Astrocyte of the spinal cord (primary cell): ENCODE measurements at places on chromosomes 7 and 10.
A peak's percentile ranks its signal among the peaks of the same experiment; 100 is the strongest.

GRCh38 chr7:1510780-1511154 is 6.6 kb upstream of the INTS1 start:
- no peak for DNase-seq

DNA sequence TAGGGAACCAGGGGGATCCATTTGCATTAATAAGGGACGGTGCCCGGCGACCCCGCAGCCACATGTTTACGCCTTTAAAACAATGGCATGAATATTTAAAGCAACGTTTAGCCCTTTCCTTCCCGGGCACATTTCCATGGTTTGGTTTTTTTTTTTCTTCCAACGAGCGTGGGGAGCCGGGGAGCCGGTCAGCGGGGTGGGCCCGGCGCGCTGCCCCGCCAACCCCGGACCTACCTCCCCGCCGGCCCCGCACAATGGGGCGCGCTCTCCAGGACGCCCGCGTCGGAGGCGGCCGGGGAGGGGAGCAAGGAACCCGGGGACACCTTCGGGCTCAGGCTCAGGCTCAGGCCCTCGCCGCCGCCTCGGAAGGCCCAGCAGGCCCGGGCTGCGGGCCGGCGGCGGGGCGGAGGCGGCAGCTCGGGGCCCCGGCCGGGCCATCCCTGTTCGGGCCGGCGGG is 1.0 kb downstream of the SEPHS1 start:
- DNase-seq, result no peak

- DNase-seq, result no peak
Observed at GRCh38 chr7:27170426-27171324, 3.4 kb downstream of the HOXA10 start.

GRCh38 chr10:4243651-4244050 is 458.6 kb upstream of the KLF6 start:
- DNase-seq, result peak; percentile 100

DNA sequence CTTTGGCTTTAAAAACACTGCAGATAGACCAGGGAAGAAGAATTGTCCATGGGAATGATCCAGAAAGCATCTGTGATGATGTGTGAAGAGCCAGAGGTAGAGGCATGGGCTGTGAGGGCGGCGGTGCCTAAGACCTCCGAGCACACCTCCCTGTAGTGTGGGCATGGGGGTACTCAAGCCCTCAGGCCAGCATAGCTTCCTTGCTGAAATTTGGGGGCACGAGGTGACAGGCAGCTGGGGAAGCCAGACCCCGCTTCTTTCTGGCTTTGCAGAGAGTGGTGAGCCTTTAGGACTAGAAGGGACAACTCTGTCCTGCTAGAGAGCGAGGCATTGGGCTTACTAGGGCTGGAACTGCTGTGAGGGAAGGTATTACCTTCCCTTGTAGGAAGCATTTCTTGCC is 187.7 kb upstream of the SH2B2 start:
- DNase-seq, result no peak

DNA sequence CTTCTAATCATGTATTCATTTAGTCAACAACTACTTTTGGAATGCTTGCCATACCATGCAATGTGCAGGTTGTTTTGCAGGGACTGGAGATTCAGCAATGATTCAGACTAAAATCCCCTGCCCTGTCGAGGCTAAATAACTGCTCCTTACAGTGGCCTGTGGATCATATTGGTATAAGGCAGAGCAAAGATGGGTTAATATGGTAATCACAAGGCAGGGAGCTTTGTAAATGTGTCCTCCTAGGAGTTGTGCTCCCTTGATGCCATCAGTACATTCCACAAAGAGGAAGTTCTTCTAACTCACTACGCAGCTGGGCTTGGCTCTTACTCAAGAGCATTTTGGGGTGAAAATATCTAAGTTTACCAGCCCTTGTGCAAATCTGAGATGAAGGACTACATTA is 614 bp upstream of the IFIT2 start:
- peak; percentile 40 for DNase-seq

- no peak for DNase-seq
Observed at GRCh38 chr10:46019569-46020343, 10.7 kb downstream of the NCOA4 start.

- DNase-seq, result no peak
Observed at GRCh38 chr7:25759748-25760147, 392.2 kb upstream of the NFE2L3 start.

DNA sequence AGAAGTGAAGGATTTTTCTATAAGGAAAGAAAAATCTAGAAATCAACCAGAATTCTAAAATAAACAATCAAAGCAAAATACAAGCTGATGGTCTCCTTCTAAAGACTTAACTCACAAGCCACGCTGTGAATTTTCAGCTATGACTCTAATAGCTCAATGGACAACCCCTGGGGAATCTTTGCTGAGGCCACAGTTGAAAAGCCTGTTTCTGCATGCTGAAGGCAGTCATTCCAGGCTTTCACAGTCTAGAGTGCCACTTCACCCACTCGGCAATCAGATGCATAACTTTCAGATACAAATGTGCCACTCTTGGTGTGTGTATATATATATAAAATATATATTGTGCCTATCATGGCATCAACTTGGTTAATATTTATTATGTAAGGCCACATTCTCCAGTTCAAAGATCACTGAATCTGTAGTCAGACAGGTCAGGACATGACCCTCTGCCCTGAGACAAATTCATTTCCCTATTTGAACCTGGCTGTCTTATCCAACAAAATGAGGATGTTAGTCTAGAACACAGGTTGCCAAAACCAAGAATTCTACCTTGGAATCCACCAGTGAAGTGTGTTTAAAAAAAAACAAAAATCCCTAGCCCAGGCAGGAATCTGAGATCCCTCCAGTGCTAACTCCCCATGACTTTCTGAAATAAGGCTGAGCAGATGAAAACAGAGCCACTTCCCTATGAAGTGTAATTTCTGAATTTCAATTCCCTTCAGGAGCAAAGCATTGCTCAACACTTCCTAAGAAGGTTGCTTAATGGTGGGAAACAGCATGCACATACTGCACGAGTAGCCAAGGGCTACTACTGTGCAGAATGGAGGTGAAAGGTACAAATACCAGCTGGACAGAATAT is 9.9 kb downstream of the LIPA start:
- no peak for DNase-seq

GRCh38 chr10:93495654-93496321 is 624 bp upstream of the CEP55 start:
- DNase-seq, result no peak

- no peak for DNase-seq
Observed at GRCh38 chr7:113892818-113893217, 26.0 kb downstream of the PPP1R3A start.

- DNase-seq, result no peak
Observed at GRCh38 chr10:125344573-125345171, 184.3 kb upstream of the CTBP2 start.

- peak; percentile 93 for DNase-seq
Observed at GRCh38 chr10:35058134-35058533, 32.0 kb downstream of the CUL2 start.

- peak; percentile 45 for DNase-seq
Observed at GRCh38 chr7:80078159-80078731, 56.4 kb upstream of the GNAI1 start.

GRCh38 chr10:91804126-91804510 is 5.9 kb downstream of the TNKS2 start:
- DNase-seq, result no peak

- no peak for DNase-seq
Observed at GRCh38 chr7:18780266-18780665, 284.7 kb downstream of the HDAC9 start.

- DNase-seq, result no peak
Observed at GRCh38 chr10:33773886-33774480, 439.5 kb upstream of the NRP1 start.

DNA sequence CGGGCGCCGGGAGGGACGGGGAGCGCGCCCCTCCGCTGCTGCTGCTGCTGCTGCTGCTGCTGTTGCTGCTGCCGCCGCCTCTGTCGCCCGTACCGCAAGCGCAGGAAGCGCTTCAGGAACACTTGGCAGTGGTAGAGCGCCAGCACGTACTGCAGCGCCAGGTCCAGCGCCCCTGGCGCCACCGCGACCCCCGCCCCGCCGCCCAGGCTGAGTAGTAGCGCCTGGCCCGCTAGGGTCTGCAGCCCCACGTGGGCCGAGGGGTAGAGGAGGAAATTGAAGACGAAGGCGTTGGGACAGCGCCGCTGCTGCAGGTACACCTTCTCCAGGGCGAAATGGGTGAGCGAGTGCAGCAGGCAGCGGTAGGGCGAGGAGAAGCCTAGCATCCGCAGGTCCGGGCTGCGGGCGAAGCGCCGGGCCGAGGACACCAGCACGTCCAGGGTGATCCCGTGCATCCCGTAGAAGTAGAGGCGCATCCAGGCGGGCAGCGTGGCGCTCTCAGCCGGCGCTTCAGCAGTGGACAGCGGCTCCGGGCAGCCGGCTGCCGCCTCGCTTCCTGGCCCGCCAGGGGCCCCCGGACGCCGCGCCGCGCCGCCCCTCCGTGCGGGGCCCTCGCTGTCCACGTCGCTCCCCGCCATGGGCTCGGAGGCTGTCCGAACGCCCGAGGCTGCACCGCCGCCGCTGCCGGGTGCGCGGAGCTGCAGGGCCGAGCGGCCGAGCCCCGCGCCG is at the start of gene TMEM229A:
TMEM229A (minus strand) TSS at position 699 of the 726 bp plus-strand sequence; CDS start at position 635, 64 bp downstream.
- peak; percentile 49 for DNase-seq

DNA sequence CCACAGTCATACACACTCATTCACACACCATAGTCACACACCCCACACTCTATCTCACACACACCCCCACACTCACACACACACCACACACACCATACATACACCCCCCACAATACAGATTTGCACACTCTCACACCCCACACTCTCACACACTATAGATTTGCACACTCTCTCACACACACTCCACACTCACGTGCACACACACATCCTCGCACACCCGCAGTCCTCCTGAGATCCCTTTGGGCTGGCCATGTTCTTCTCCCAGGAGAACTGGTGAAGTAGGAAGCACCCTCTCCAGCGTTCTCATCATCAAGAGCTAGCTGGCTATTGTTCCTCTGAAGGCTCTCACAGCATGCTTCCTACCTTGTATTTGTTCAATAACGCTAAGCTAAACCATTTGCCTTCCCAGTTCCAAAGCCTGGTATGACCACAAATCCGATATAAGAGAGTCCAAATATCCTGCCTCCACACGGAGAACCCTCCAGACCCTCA is 86.2 kb downstream of the HECW1 start:
- DNase-seq, result no peak
